ENCODE measurements at places on chromosomes 2 and 18. TPM values are rescaled to one million over a fixed set of nuclear protein-coding genes. Genes with fewer than 3 reads are reported as not detected.
A peak's percentile ranks its signal among the peaks of the same experiment; 100 is the strongest.

The DTNA gene
- polyA plus RNA-seq: 113 TPM

The SH3RF3 gene
- 4.5 TPM for polyA plus RNA-seq

GRCh38 chr2:218125095-218125494, 733 bp upstream of the CXCR2 start:
- no peak for DNase-seq

- no peak for DNase-seq
Observed at GRCh38 chr2:127085317-127085681, 21.7 kb downstream of the BIN1 start.

The HMSD gene
- not detected for polyA plus RNA-seq

GRCh38 chr2:221502270-221503010, 69.7 kb downstream of the EPHA4 start:
- no peak for DNase-seq

DNA sequence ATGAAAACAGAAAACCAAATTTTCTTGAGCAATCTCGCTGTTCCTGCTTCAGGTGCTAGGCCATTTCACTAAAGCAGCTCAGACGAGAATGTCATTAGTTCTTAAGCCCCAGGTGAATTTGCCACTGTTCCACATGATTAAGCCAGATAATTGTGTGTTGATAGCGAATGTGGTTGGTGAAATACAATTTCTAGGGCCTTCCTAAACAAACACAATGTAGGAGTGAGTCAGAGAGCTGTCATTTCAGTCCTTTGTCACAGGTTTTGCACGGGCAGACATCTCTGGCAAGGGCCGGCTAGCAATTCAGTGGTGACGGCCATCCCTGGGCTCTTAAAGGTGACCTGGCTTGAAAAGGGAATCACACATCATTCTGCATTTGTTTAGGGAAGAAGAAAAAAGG, 170.7 kb downstream of the TMEM182 start:
- DNase-seq: no peak

GRCh38 chr18:57436191-57436964, 1.2 kb downstream of the ONECUT2 start:
- no peak for DNase-seq

- DNase-seq: no peak
Observed at GRCh38 chr2:12005886-12006681, 259.7 kb downstream of the LPIN1 start.

DNA sequence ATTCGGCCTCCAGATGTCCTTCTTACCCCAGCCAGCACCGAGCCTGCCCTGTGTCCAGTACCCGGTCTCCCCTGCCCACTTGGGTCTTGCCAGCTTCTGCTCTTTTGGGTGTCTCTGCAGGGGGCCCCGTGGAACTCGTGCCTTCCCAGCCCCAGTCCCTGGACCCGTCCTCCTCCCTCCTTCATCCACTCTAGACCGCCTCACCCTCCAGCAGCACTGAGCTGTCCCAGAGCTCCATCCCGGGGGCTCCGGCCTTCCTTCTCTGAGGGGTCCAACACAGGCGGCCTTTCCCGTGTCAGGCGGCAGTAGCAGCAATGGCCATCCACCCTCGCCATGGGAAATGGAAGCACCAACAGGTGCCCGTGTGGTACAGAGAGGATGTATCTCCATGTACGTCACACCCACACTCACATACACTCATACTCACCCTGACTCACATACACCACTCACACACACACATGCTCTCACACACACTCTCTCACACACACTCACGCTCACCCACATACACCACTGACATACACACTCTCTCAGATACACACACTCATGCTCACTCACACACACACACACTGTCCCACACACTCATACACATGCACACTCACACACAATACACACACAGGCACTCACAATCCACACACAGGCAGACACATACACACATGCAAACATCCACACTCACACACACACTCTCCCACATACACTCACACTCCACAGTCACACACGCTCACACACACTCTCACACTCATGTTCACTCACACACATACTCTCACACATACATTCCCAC, 827.5 kb upstream of the SALL3 start:
- no peak for DNase-seq

DNA sequence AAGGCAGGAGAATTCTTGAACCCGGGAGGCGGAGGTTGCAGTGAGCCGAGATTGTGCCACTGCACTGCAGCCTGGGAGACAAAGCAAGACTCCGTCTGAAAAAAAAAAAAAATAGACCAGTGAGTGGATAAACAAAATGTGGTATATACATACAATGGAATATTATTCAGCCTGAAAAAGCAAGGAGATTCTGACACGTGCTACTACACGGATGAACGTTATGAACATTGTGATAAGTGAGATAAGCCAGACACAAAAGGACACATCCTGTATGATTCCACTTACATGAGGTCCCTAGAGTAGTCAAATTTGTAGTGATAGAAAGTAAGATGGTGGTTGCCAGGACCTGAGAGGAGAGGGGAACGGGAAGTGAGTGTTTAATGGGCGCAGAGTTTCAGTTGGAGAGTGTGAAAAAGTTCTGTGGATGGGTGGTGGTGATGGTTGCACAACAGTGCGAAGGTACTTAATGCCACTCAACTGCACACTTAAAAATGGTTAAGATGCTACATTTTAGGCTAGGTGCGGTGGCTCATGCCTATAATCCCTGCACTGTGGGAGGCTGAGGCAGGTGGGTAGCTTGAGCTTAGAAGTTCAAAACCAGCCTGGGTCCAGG, 38.3 kb downstream of the NIFK start:
- DNase-seq: no peak

DNA sequence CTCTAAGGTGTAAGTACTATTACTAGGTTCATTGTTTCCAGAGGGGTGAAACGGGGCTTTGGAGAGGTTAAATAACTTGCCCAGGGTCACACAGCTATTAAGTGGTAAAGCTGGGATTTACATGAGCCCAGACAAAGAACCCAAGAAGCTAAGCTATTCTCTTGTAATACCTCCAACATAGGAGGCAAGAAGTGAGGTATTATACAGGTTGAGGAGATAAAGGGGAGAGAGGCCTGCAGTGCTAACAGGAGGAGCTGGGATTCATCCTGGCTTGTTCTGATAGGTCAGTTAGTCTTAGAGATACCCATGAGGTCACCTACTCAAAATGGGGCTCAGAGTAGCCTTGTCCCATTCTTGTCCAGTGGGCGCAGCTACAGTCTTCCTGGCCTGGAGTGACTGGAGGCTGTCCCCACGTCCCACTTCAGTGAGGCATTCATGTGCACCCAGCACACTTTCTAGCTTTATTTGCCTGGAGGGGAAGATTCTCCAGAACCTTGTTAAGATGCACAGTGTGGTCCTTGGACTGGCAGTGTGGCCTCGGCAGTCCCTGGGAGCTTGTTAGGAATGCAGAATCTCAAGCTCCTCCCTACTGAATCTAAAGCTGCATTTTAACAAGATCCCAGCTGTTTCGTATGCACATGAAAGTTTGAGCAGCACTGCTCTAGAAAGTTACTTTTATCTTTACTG, 63.5 kb downstream of the MEIS1 start:
- DNase-seq: no peak

- no peak for DNase-seq
Observed at GRCh38 chr2:219293736-219294231, 14.6 kb downstream of the DNAJB2 start.

- no peak for DNase-seq
Observed at GRCh38 chr18:35502052-35502451, 4.3 kb upstream of the INO80C start.

DNA sequence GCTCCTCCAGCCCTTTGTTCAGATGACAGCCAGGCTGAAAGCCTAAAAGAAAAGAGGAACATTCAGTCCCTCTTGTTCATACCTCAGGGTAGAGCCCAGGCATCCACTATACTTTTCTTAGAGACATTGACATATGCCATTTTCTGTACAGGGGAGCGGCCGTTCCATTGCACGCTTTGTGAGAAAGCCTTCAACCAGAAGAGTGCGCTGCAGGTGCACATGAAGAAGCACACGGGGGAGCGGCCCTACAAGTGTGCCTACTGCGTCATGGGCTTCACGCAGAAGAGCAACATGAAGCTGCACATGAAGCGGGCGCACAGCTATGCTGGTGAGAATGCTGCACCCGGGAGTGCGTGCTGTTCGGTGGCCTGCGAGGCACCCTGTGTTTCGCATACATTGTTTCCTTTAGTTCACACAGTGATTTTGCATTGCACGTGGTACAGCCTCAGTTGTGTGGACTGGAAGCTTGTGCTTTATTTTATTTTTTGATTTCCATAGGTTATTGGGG, 138.2 kb downstream of the ZNF236 start:
- DNase-seq: no peak

The TRIM54 gene
- 54.2 TPM for polyA plus RNA-seq

The ACTR2 gene
- polyA plus RNA-seq: 141 TPM

DNA sequence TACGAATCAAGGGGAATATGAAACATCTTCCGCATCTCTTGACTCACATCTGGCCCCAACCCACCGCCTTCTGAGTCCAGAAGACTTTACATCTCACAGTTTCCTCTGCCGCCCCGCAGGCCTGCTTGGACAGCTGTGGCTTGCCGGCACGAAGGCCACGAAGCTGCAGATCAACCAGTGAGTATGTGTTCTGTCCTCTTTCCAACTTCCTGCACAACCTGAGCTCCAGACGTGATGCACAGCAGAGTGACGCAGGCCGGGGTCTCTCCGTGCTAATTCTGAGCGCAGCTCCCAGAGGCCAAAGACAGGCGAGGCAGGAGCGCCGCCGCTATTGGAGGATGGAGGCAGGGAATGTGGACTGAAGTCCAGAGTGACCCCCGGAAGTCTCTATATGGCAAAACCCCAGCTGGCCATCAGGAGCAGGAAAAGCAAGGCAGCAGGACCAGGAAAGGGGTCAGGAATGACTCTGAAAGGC, 93.5 kb downstream of the ZCCHC2 start:
- no peak for DNase-seq

The KCNIP3 gene
- polyA plus RNA-seq: 7.6 TPM

- no peak for DNase-seq
Observed at GRCh38 chr2:162065767-162066166, 8.2 kb downstream of the DPP4 start.

DNA sequence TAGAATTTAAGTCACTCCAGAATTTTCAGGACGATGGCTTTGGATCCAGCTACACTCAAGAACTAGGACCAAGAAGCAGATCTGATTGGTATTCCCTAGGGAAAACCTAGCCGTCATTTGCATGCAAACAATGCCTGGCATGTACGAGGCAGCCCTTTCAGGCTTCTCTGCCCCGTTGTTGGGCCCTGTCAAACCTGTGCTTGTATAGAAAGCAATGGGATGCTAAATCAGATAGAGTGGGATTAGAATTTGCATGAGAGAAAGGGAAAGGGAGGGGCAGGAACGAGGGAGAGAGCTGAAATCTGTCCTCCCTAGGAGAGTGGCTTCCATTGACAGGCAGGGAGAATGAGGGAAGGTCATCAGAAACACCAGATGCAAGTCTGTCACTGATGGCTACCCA, 28.6 kb downstream of the ARID5A start:
- DNase-seq: no peak

DNA sequence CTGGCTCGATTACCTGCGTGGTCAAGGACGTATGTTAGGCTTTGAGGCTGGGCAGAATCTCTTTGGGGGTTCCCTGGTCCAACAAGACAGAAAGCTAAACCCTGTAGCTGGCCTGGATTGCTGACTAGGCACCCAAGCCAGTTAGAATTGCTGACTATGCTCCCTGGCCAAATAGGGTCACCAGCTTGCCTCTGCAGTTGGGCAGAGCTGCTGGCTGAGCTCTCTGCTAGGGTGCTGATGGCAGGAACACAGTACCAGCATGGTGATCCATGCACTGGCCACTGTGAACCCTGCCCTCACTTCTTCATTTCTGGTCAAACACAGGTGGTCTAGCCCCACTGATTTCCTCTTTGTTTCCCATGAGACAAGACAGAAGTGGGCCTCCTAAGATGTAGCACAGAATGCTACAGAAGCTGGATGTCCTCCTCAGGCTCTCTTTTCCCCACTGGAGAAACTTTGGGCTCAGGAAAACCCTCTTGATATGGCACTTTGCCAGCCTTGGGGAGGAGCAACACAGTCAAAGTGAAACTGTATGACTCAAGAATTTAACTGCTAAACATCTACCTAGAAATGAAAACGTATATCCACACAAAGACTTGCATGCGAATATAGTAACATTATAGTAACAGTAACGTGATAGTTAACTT, 20.8 kb downstream of the SP140L start:
- no peak for DNase-seq

DNA sequence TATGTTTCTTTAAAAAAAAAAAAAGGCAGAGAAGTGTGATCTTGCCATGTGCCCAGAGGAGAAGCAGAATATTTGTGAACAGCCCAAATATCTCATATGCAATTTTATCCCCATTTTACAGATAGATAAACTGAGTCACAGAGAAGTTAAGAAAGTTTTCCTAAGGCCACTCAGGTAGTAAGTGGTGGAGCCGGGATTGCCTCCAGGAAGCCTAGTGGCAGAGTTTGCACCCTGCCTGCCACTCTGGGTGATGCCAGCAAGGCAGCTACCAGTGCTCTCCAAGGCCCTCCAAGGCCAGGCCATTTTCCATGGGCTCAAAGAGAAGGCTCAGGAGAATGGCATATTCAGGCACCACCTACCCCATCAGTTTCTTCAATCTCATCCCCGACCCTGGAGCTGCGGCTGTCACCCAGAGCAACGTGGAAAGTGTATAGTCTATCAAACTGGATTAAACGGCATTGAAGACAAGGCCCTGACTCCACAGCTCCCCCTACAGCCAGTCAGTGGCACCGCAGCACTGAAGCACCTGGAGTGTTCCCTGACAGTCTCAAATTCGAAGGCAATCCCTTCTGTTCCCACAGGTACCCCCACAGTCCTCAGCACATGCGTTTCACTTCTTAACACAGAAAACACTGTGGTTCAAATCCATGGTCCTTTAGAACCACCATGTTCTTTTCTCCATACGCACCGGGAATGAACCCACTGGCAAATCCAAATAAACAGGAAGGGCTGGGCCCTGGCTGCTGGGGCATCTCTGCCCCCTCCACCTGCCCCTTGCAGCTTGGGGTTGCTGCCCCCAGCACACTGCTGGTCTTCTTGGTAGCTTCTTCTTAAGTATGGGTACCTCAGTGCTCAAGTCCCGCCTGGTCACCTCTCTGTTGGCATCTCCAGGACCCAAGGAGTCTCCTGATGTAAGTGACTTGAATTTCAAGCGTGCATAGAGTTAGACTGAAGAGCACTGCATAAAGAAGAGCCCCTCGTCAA, 175.3 kb downstream of the INHBB start:
- no peak for DNase-seq

The ANKRD36 gene
- 23.1 TPM for polyA plus RNA-seq

DNA sequence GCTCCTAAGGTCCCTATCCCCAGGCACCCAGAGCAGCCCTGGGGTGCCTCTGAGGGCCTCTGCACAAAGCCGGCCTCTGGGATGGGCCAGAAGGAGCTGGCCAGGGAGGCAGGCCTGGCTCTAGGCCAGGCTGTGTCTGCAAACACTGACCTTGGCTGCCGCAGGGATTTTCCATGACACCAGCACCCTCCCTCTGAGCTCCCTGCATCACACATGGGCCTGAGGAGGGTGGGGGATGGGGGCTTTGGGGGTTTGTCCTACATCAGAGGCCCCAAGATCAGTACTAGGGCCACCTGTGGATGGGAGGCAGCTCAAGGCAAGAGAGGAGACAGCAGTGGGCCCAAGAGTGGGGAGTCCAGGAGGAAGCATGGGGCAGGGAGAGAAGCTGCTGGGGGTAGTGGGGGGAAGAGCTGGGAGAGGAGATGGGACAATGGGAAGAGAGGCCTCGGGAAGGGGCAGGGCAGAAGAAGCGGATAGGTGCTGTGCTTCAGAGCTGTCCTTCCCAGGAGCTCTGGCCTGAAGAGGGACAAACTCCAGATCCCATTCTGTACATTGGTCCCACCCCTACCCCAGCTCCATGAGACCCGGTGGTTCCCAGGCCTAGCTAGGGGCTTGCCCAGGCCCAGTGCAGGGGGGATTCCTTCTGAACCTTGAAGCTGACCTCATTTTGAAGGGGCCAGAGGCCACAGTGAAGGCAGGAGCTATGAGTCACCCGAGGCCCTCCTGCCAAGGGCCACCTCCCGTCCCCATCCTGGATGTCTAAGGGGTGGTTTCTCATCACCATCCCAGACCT, 28.0 kb downstream of the KCNK3 start:
- DNase-seq: peak; percentile 69

The ST8SIA3 gene
- not detected for polyA plus RNA-seq

All from muscle of arm (tissue), 14 donors.